ENCODE measurements at places on chromosomes 2 and 18. TPM values are rescaled to one million over a fixed set of nuclear protein-coding genes. Genes with fewer than 3 reads are reported as not detected.

Gene KCNG3
- total RNA-seq = not detected

GRCh38 chr2:120528051-120528692, 182.2 kb downstream of the INHBB start:
- DNase-seq = no peak

GRCh38 chr18:49139766-49140165, 189.0 kb upstream of the SMAD7 start:
- no peak for DNase-seq

- DNase-seq = no peak
Observed at GRCh38 chr2:8344144-8345097, 337.4 kb upstream of the ID2 start.

Gene GDF7
- total RNA-seq = 0.94 TPM

Gene SH2D6
- not detected for total RNA-seq

GRCh38 chr2:7601990-7602389, 684.8 kb downstream of the RNF144A start:
- DNase-seq = no peak

Gene FBXO15
- total RNA-seq = 0.51 TPM

DNA sequence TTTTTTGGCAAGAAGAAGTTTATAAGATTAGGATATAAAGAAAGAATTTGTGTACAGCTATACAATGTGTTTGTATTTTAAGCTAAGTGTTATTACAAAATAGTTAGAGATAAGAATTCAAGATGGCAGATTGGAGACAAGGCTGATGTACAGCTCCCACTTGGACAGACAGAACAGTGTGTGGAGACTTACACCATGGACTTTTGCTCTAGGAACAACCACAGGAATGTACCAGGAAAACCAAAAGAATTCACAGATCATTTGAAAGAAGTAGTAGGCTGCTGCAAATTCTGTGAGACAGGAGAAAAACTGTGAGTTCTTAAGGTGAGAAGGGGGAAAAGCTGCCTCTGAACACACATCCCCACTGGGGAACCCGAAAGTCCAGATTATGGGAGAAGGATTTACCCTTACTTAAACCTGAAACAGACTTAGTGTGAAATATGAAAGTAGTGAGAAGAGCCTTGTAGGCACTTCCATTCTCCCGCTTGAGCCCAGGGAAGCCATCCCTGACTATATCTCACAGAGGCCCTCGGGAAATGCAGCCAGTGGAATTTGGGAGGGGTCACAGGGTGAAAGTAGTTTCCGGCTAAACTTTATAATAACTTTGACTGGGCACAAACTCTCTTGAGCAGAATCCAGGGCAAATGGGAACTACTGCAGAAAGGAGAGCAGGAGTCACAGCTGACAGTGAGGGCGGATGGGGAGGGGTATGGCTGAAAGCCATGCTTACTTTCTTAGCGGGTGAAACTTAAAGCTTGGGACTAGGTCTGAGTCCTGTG, 11.6 kb upstream of the RPRD1A start:
- DNase-seq = no peak

GRCh38 chr18:25134861-25135260, 217.1 kb downstream of the ZNF521 start:
- no peak for DNase-seq

Gene NGEF
- total RNA-seq = 0.24 TPM

Gene MITD1
- total RNA-seq = 11.4 TPM

Measured in cardiac septum (tissue), 1 donor.